ENCODE measurements at places on chromosomes 2 and 18.

DNA sequence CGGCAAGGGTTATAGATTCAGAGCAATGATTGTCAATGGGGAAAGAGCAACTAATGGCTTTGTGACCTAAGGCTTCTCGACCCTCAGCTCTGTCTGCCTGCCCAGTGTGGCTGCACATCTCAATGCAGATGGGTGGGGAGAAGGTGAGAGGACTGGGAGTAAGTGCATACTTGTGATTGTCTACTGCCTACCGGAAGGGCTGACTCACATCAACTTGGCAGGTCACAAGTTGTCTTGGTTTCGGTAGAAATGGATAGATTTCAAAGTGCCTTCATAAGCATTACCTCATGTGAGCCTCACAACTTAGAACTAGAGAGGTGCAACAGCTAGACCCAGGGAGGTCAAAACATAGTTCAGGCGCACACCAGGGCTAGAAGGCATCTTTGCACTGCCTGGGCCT lies 29.4 kb downstream of the STAT1 start:
- no peak for DNase-seq

GRCh38 chr18:29556070-29556469 lies 1379.1 kb upstream of the CDH2 start:
- DNase-seq: no peak

- no peak for DNase-seq
Observed at GRCh38 chr2:185456517-185456916, 282.1 kb upstream of the FSIP2 start.

GRCh38 chr2:45275806-45276205 lies 266.6 kb upstream of the SIX2 start:
- DNase-seq: no peak

DNA sequence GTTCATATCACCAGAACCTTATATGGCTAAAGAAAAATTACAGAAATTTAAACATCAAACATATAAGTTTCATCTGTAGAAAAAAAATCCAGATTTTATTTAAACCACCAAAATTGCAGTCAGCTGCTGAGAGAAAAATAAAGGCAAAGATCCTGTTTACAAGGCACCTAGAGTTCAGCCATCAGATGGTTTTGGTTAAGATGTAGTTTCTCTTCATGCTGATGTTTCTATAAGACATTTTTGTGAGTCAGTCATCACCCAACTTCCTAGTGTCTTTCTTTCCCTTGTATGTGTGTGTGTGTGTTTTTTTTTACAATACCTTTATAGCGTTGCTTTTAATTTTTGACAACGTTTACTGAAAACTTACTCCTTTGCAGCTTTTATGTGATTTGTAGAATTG lies 26.1 kb upstream of the MMADHC start:
- no peak for DNase-seq

DNA sequence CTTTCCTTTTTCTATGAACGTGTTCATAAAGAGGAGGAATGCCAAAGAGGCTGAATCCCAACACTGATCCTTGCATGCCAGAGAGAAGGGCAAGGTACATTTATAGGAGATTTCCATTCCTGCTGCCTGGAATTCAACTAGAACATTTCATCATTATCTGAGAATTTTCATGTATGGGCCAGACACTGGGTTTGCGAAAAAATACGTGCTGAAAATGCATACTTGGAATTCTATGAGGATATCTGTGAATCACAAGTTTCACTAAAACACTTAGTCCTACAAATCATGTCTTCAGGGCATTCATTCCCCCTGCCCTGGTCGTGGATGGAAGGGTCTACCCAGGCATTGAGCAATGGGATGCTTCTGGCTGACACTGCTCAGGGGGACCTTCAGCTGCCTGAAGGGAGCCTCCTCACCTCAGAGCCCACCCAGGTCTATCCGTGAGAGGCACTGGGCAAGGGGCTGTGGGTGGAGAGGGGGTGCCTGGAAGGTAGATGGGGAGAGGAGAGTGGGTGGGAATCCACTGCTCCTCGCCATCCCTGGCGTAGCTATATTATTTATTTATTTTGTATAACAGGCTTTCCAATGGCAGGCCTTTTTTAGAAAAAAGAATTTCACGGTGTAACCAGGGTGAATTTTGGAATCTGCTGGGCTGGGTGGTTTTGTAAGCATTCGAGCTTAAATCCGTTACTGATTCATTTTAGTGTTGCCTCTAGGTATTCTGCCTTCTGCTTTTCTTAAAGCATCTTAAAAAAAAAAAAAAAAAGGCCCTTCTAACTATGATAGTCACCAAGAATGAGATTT lies 560.6 kb upstream of the ID2 start:
- DNase-seq: no peak

DNA sequence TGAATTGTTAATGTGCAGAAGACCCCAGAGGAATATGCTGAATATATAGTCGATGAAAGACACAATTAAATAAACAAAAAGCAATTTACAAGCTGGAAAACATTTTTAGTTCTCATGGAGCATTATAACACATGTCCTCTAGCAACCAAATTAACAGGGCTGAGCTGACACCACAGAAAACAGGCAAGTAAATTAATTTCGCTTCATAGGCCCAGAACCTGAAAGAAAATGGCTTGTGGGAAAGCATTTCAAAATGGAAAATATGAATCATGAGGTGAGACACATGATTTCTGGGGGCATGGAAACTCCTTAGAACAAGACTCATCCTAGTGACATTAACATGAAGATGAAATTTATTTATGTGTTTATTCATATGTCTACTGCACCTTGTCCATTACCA lies 25.0 kb upstream of the RNF152 start:
- no peak for DNase-seq

- no peak for DNase-seq
Observed at GRCh38 chr2:3193443-3194330, 183.9 kb downstream of the EIPR1 start.

DNA sequence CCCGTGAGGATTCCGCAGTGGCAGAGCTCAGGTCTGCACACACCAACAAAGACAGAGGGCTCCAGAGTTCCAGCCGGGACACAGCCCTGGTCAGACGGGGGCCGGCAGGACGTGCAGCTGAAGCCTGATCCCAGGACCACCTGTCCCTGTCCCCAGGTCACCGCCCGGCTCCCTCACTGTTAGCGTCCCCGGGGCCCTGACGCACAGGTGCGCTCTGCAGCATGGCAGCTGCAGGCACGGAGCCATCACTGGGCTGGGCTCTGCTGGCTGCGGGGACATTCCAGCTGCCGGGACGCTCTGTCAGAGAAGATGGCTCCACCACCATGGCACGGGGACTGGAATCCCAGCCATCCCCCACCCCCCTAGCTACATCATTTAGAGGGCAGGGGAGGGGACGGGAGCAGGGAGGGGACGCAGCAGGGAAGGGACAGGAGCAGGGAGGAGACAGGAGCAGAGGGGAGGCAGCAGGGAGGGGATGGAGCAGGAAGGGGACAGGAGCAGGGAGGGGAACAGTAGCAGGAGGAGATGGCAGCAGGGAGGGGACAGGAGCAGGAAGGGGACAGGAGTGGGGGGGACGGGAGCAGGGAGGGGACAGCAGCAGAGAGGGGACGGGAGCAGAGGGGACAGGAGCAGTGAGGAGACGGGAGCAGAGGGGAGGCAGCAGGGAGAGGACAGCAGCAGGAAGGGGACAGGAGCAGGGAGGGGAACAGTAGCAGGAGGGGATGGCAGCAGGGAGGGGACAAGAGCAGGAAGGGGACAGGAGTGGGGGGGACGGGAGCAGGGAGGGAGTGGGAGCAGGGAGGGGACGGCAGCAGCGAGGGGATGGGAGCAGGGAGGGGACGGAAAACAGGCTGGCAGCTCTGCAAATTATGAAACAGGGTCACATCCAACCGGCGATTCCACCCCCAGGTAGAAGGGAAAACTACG lies 39.8 kb downstream of the SLC66A2 start:
- DNase-seq: no peak

GRCh38 chr18:27922780-27923179 lies 254.2 kb downstream of the CDH2 start:
- DNase-seq: no peak

DNA sequence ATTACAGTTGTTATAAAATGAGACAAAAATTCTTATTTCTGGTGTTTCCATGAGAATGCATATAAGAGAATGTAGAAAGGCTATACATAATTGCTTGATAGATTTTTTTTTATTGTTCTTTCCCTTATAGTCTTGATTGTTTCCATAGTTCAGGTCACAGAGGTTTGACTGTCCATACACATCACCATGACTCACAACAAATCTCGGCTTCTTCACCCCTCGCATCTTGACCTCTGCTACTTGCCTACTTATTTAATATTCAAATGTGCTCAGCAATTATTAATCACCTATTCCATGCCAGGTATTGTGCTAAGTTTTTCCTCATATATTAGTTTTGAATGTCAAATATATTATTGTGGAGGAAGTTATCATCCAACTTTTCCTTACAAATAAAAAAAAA lies 789.6 kb downstream of the RNF144A start:
- DNase-seq: no peak

- DNase-seq: no peak
Observed at GRCh38 chr2:66596256-66596655, 161.3 kb downstream of the MEIS1 start.

DNA sequence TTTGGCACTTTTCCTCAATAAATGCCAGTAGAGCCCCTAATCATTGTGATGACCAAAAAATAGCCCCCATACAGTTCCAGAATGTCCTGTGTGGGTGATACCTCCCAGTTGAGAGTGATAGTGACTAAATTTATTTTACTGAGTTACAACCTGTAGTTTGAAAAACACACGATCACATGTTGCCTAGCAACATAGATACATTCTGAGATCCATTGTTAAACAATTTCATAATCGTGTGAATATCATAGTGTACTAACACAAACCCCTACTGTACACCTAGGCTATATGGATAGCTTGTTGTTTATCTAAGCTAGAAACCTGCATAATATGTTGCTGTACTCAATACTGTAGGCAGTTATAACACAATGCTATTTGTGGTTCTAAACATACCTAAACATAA lies 30.6 kb downstream of the KCMF1 start:
- DNase-seq: no peak

DNA sequence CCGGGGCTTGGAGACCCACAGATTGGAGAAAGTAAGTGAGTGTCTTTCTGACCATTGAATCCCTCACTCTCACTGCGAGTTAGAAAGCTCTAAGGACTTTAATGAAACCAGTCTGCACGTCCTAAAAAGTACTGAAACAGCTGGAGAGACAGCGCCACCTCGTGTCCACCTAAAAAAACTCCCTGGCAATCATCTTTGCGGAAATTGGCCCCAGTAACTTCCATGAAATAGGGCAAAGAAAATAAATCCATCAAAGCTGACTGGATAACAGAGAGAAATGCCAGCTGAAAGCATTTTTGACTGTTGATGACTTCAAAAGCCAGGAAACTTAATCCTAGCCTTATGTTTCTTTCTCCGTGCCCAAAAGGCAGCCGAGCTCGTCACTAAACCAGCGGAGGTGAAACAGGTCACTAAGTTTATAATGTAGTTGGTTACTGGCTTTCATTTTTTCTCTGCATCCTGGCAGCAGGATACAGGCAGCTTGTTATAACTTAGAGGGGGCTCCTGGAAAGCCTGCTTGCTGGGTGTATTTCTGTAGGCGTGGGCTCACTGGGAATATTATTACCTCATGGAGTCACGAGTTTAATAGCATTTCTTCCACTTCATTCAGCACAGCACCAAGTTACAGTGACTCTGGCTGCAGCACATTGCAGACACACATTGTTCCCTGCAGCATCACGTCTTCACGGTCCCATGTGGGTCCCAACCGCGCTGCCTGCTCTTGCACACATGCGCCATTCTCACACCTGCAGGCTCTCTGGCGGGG lies 266.5 kb downstream of the HRH4 start:
- DNase-seq: peak; percentile 28

All from stimulated activated CD4-positive, alpha-beta T cell treated with anti-CD3 and anti-CD28 coated beads, Interleukin-1b, Interleukin-23, amount 100 ng/mL, for 24 hours (primary cell).